IPS DF 6.9 (cell line): ENCODE measurements at places on chromosomes 2 and 18.

GRCh38 chr2:11775384-11775783 lies 29.0 kb downstream of the LPIN1 start:
- DNase-seq, result no peak

DNA sequence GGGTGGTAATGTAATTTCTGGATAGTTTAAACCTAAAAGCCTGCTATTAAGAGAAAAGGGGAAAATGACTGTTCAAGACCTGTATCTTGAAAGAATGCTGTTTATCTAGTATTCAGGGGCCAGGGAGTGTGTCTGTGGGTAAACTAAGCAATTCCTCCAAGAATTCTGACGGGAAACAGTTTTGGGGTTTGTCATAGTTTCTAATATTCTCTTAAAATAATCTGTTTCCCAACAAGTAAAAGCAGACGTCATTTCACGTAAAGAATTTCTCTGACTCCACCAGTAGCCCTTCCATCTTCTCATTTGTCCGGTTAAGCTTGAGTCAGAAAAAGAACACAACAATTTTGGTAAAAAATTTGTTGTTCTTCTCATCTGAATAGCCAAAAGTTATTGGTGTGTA lies 232.1 kb upstream of the EPAS1 start:
- no peak for DNase-seq

GRCh38 chr2:200877443-200877842 lies 11.4 kb downstream of the PPIL3 start:
- DNase-seq, result no peak

- no peak for DNase-seq
These were observed 80.7 kb downstream of the CCBE1 start for GRCh38 chr18:59616501-59616900.

DNA sequence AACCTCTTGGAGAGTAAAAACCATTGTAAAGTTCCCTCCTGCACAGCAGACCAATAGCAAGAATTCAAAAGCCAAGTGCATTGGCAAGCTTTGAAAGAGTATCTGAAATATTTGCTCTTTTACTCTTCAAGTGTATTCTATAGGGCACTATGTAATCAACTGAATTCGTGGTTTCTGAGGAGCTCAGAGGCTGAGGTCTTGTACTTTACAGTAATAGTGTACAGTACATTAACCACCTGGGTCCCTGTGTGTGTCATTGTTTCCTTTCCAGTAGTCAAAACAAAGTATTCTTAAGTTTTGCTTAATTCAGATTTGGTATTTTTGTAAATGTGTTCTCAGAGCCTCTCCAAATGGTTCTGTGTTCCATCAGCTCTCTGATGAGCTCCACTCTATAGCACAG lies 769.7 kb downstream of the LRRTM4 start:
- DNase-seq, result no peak

- DNase-seq, result no peak
These were observed 522.0 kb downstream of the PLCL1 start for GRCh38 chr2:198326431-198326830.

DNA sequence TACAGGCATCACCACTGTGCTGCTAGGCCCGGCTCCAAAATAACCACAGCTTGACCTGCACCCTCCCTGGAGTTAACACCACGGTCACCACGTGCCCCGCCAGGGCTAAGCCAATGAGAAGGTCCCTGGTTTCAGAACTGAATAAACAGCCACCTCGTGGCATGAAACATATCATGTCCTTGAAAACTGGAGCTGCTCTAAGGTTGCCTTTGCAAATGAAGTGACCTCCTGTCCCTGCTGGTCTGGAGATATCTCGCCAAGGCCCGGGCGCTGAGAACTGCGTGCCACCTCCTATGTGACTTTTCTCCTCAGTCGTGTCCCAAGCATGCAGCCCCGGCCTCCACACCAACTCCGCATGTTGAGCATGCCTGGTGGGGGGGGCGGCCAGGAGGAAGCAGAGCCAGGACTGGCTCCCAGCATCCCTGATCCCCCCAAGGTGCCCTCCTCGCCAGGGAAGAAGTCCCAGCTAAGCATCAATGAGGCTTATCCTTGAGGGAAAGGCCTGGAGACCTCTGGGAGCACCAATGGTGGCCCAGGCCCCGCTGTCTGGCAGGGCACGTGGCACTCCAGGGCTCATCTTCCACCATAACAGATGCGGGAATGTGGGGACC lies 16.3 kb upstream of the KCNG2 start:
- no peak for DNase-seq

- DNase-seq, result no peak
These were observed 361.8 kb upstream of the PIK3C3 start for GRCh38 chr18:41593171-41593675.

DNA sequence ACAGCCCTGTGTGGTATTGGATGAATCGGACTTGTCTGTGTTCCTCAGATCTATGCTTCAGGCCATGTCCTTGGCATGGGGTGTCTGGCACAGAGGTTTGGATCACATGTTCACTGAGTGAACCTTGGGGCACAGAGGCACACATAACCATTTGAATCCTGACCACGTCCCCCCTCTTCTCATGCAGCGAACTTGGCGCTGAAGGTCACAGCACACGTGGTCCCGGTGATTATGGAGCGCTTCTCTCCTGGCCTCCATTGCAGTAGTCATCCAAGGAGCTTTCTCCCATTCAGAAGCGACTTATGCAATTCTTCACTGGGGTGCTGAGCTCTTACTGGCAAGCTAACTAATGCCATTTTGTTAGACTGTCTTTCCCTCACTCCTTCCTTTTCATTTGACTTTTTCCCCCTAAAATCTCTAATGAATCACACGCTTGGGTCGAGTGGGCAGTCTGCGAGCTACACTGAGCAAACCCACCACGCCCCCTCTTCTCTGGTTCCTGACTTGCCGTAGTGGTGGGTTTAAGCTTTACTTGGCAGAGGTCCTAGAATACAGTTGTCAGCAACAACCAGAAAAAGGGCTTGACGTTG lies 59.4 kb downstream of the KCNG2 start:
- DNase-seq, result no peak
